ENCODE measurements at places on chromosomes 2 and 18.

DNA sequence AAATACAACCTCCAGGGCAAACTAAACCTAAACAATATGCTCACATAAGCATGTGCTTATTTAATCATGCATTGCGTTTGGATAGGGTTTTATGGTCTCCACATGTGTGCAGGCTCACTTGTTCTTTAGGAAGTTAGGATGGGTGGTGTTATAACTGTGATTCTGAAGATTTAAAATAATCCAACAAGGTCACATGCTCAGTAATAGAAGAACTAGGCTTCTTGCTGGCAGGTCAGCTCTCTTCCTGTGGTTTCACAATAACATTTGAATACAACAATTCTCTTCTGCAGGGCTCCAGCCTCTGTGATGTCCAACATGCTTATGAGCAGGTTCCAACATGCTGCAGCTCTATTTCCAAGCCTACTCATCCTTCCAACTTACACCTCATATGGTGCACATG, 84.0 kb downstream of the MYL12B start:
- DNase-seq = no peak

- DNase-seq = no peak
These were observed 19.4 kb downstream of the CENPA start for GRCh38 chr2:26805241-26805676.

DNA sequence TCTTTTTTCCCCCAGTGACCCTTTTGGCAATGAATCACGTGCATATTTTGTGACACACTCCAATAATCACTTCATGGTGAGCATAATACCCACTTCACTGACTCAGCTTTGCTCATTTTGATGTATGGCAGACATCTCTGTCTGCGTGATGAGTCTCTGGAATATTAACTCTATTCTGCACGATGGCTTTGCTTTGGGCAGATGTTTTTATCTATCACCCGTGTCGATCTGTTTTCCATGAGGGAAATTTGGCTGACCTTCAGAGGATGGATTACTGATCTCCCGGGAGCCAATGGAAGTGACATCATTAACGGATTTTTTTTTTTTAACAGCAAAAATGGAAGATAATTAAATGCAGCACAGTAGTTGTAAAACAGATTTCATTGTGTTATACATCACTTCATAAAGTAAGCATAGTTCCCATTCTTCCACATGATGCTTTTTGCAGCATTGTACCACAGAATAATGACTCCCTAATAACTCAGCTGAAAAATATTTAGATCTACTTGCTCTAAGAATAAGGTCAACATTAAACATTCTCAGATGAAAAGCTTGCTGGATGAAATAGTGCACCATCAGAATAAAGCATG, 29.8 kb downstream of the CDC42EP3 start:
- no peak for DNase-seq

GRCh38 chr2:142533177-142533576, 344.3 kb upstream of the KYNU start:
- no peak for DNase-seq

DNA sequence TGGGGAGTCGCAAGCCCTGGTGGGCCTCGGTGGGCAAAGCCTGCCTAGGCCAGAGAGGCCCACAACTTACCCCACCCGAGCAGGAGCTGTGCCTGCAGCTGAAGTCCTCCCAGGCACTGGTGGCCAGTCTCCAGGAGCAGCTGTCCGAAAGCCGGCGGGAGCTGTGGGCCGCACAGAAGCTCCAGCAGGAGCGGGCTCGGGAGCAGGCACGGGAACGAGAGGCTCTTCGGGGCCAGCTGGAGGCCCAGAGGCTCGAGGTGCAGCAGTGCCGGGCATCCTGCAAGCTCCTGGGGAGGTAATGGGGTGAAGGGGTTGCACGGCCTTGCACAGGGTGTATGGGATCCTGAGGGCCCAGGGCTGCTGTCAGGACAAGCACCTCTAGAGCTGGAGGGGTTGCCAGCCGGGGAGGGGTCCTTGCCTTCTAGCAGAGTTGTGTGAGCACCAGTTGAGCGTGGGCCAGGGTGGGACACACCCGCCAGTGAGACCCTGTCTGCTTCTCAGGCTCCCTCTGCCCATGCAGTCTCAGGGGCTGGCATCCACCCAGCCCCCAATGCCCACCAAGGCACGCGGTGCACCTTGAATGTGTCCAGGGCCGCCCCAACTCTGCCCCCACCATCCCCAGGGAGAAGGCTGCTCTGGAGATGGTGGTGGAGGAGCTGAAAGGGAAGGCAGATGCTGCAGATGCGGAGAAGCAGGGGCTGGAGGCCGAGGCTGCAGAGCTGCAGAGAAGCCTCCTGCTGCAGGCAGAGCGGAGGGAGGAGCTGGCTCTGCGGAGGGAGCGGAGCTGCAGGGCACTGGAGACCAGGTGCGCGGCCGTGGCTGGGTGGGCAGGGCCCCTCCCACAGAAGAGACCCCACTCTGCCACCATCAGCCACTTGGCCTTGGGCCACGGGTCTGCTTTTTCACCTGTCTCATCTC, 27.2 kb downstream of the CROCC2 start:
- no peak for DNase-seq

DNA sequence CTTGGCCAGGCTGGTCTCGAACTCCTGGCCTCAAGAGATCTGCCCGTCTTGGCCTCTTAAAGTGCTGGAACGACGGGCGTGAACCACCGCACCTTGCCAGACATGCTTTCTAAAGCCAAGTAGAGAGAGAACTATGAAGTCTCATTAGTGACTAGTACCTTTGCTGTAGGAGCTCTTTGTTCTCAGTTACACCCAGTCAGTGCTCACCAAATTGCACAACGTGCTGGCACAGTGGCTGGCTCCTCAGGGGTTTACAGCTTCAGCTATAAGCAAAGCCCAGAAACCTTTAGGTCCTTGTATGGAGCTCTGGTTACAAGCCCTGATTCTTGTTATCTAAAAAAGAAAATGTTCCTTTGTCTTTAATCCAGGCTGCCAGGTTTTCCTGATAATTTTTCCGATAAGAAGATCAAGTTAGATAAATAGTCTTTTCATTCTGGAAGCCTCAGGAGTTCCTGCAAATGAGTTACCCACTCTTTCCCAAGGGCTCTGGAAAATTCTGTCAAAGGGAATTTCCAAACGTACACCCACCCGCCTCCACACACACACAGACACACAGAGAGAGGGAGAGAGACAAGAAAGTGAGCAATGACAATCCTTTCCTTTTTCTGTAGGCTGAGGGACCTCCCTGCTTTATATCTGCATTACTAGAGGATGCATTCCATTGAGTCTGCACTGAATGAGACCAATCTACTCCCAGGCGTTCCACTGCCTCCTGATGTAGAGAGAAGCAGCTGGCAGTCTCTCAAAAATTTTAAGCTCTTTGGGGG, 100.2 kb upstream of the CSRNP3 start:
- peak; percentile 21 for DNase-seq

GRCh38 chr2:201223089-201224073, 37.0 kb upstream of the CASP8 start:
- DNase-seq = no peak

GRCh38 chr18:49096021-49096420, 145.3 kb upstream of the SMAD7 start:
- DNase-seq = no peak

DNA sequence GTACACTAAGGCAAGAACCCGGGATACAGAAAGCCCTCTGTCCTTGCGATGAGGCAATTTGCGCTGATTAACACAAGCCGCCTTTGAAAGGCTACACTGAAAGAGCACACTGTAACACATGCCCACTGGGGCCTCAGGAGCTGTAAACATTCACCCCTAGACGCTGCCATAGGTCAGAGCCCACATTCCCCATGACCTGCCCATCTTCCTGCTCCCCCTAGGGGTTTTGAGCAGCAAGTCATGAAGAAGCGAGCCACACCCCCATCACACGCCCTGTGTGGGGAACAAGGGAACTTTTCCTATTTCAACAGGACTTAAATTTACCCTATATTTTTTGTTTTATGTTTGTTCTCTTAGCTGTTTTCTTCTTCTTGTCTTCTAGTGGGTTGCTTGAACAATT, 47.8 kb upstream of the SLC4A10 start:
- no peak for DNase-seq

DNA sequence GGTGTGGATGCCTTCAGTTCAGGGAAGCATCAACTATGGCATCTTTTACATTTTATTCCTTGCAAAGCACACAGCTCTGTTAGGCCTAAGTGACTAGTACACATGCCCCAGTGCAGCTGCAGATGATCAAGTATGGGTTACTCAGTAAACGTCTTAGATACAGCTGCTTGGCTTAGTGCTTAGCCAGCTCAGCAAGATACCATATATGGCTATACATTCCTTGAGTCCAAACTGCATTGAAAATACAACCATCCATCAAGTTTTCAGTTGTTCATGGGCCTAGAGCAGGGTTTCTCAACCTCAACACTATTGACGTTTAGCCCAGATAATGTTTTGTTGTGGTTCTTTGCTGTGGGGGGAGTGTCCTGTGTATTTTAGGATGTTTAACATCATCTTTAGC, 769.9 kb downstream of the TSN start:
- no peak for DNase-seq

GRCh38 chr2:127632592-127633489, 13.1 kb upstream of the GPR17 start:
- no peak for DNase-seq

GRCh38 chr2:42196070-42196402, 26.9 kb downstream of the EML4 start:
- DNase-seq = no peak

- no peak for DNase-seq
These were observed 25.3 kb downstream of the PREPL start for GRCh38 chr2:44335806-44336538.

GRCh38 chr2:126877041-126877440, 21.6 kb upstream of the TEX51 start:
- no peak for DNase-seq

DNA sequence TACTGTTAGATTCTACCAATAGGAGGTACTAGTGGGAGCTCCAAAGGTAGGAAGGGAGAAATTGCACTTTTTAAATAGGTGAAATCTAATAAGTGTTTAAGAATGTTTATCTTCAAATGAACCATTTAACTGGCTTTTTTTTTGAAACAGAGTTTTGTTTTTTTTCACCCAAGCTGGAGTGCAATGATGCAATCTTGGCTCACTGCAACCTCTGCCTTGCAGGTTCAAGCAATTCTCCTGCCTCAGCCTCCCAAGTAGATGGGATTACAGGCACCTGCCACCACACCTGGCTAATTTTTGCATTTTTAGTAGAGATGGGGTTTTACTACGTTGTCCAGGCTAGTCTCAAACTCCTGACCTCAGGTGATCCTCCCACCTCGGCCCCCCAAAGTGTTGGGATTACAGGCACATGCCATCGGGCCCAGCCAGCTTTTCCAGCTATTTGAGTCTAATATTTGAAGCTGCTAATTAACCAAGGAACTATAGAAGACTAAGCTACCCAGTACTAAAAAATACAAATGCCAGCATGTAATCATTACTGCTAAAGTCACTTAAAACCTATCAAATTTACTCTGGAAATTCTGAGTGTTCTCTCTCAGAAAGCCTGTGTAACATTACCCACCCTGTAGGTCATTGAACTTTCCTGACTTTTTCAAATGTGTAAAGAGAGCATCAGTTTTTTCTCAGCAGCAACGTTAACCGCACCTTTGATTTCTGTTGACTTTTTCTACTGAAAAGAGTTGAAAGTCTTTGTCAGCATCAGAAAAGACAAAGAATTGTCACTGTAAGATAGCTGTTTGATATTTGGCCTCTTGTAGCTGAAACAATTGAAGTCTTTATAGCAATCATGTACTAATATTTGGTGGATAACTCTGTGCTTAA, 24.6 kb upstream of the RNF149 start:
- no peak for DNase-seq

- no peak for DNase-seq
These were observed 4.5 kb upstream of the GDF7 start for GRCh38 chr2:20662308-20662937.

GRCh38 chr2:145806546-145806945, 1286.6 kb upstream of the ZEB2 start:
- DNase-seq = peak; percentile 7

DNA sequence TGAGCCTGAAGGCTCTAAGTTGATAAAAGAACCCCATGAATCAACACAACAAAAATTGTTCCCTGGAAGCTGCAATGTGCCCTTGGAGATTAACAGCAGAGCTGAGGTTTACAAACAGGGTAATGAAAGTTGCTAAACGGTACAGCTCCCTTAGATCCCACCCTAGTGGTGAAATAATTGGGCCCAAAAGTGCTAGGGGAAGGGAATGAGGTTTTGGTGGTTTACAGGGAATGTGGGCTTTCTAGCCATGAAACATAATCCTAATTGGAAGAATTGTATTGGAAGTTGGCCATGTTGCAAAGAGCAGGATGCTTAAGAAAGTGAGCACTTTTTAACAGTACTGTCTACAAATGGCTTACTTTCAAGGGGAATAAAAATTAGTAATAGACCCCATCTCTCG, 180.2 kb upstream of the SMIM21 start:
- no peak for DNase-seq

DNA sequence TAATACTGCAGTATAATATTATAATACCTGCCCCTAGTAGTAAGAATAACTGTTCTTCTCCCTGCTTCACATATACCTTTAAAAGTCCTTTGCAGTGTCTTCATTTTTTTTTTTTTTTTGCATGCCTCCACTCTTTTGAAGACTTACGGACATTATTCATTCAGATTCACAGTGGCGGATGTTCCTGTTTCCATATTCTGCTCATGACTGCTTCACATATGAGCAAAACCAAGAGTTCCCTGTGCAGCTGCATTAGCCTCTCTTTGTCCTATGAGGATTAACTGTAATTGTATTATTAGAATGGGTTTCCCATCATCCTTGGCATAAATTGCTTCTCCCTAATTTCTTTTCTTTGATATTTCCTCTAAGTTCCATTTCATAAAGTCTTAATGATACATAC, 12.8 kb downstream of the IL18RAP start:
- peak; percentile 22 for DNase-seq

GRCh38 chr2:85766229-85766628, 12.4 kb downstream of the ATOH8 start:
- DNase-seq = no peak

GRCh38 chr18:6441200-6441599, 26.5 kb upstream of the L3MBTL4 start:
- no peak for DNase-seq

DNA sequence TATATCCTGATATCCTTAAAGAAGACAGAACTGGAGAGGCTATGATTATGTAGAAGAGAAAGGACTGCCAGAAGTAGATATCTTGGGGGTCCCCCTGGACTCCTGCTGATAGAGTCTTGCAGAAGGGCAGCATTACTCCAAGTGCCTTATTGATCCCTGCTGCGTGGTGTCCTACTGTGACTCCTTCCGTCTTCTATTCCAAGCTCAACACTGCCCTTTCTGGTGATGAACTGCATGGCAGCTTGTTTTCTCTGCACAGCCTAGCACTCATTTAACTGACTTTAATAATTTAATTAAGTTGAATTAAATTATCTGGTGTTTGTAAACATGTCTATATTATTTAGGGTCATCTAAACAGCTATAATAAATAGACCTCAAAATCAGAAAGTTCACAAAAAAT, 194.1 kb upstream of the DSEL start:
- no peak for DNase-seq

DNA sequence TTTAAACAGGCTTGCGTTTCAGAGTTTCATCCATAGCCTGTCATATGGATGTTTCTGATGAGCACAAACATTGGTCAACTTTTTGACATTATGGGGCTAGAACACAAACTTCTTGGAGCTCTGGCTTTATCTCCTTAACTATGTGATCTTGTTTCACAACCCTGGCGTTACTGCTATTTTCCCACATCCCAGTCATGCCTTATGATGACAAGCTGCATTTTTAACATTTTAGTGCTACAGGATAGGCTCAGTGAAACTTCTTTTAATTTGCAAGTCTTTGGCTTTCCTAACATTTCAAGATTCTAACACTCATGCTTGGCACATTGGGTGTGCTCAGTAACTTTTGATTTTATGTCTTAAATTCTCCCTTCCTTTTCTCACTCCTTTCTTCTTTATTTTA, 21.0 kb upstream of the PDE1A start:
- peak; percentile 73 for DNase-seq

GRCh38 chr2:204545861-204546735, 823 bp downstream of the PARD3B start:
- peak; percentile 41 for DNase-seq

Data from brain (organoid and tissue), 16 donors.